Kidney epithelial cell (primary cell): ENCODE measurements at places on chromosomes 2 and 18.

- no peak for DNase-seq
Measured at GRCh38 chr2:23944976-23945375, 4.7 kb downstream of the UBXN2A start.

DNA sequence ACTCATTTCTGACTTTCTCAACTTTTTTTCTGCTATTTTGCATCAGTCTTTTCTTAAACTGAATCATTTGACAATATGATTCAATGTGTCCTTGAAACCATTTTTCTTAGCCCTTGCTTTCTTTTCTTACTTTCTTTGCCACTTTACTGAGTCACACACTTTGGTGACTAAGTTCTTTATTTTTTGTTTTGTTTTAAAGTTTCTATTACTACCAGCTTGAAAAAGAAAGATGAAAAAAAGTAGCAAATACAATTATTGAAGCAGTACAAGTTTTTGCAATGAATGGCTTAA, 116.5 kb downstream of the DOCK10 start:
- DNase-seq = no peak

DNA sequence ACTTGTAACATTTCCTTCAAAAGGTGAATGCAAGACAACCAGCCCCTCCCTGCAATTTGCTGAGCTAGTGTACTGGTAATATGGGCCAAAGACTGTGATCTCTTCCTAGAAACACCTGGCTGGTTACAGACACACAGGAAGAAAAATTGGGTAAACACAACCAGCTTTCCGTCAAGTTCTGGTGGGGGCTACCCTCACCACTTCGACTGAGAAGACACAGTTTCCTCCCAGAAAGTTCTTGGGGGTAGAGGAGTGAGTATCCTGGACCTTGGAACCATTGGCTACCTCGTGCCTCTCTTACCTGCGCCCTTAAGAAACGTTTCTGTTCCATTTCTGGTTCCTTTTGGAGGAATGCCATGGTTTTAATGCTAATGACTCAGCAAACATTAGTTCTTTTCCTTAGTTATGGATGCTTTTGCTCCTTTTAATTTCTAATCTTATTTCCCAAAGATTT, 120.9 kb upstream of the DLX2 start:
- DNase-seq = no peak

DNA sequence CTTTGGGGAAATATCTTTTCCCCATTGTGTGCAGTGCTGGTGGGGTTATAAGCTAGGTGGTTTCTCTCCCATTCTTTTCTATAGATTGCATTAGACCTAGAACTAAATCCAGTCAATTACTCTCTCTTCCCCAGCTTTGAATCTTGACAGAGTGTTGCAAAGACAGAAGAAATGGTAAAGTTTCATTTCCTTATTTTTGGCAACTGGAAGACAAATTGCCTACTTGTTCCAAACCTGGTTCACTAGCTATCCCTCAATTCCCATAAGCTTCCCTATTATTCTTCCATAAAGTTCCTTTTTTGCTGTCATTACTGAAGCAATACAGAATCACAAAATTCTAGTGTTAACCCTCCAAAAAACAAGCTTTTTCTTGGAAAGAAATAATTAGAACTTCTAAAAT, 94.0 kb upstream of the ITGA4 start:
- DNase-seq = no peak

DNA sequence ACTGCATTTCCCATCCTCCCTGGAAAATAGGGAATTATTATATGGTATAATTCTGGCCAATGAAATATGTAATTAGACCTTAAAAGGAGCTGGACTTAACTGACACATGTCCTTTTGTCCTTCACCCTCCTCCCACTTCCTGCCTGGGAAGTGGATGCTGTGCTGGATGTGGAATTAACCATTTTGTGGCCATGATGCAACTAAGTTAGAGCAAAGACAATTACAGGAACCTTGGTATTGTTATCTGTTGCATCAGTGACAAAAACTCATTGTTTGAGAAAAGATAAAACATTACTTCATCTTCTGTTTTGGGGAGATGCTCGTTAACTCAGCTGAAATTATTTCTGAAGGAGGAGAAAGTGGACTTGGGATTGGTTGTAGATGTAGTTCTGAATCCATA, 227.7 kb upstream of the BOD1L2 start:
- no peak for DNase-seq

DNA sequence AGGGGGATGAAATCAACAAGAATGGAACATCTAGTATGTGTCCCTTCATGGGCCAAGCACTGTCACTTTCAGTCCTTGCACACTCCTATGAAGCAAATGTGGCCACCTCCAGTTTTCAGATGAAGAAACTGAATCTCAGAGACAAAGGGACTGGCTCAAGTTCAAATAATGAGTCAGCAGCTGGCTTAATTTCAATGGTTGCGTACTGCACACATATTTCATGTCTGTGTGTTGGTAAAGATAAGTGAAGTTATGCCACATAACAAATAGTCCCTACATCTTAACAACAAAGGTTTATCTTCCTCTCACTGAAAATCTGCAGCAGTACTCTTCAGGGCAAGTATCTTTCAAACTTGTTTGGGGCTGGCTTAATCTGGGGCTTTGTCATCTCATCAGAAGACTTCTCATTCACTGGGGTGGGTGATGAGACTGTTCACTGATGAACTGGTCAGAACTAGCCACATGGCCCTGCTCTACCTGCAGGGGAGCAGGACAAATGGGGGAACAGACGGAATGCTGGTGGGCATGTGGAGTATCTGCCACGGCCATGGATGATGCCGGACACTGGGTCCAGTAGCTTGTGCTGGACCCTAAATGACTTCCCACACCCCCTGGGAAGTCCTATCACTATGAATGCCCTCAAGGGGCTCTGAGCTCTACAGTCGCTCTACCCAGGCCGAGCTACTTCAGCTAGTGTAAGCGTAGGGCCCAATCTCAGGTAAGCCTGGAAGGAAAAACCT, 263.2 kb downstream of the CYP26B1 start:
- DNase-seq = no peak
